ENCODE measurements at places on chromosomes 2 and 18.
A peak's percentile ranks its signal among the peaks of the same experiment; 100 is the strongest.

GRCh38 chr2:3241971-3242746 is 135.5 kb downstream of the EIPR1 start:
- no peak for DNase-seq

GRCh38 chr18:61946449-61946848 is 53.6 kb upstream of the RNF152 start:
- no peak for DNase-seq

DNA sequence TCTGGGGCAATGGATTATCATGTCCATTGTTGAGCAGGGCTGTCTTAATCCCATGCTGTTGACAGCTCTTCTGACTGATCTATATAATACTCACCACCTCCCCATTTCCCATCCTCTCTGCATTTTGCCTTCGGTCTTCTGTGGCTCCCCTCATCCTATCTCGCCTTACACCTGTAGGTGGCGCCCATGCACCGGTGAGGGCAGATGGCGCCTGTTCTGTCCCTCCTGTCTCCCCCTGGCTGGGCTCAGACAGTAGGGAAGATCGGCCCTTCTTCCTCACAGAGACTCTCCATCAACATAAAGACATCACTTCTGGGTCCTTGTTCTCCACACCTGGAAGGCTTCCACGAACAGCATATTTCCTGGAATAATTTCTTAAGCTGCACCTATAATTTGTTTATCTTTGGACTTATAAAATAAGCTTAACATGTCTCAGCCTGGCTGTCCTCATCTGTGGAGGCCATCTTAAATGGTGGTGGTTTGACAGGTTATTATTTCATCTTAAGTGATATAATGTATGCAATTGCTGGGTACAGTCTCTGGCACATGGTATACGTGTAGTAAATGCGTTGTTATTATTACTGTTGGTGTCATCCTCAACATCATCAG is 10.9 kb upstream of the CDH20 start:
- DNase-seq = peak; percentile 66

- peak; percentile 7 for DNase-seq
These were observed 130.9 kb downstream of the STK39 start for GRCh38 chr2:168116448-168116847.

- peak; percentile 48 for DNase-seq
These were observed 48.5 kb upstream of the CAB39 start for GRCh38 chr2:230664128-230664527.

GRCh38 chr2:192035731-192036442 is 158.8 kb downstream of the TMEFF2 start:
- DNase-seq = peak; percentile 13

GRCh38 chr2:232273903-232274643 is 104.5 kb upstream of the ALPP start:
- DNase-seq = no peak

Data from fibroblast of upper back skin (primary cell).